ENCODE measurements at places on chromosomes 7 and 10.

DNA sequence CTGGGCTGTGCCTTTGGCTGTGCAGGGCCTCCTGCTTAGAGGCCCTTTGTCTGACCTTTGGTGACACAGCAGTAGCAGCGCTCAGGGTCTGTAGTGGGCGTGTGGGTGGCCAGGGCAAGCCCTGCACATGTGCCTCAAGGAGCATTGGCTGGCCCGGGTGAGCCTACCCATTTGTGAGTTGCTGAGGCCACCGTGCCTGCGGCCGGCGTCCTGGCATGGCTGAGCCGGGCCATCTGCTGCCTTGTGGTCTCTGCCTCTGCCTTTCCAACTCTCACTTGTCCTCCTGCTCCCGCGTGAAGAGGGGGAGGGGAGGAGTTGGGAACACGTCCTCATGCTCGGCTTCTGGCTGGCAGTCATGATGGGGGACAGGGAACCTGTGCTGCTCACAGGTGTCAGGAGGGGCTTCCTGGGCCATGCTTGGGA is 9.2 kb upstream of the ORAI2 start:
- DNase-seq: no peak

DNA sequence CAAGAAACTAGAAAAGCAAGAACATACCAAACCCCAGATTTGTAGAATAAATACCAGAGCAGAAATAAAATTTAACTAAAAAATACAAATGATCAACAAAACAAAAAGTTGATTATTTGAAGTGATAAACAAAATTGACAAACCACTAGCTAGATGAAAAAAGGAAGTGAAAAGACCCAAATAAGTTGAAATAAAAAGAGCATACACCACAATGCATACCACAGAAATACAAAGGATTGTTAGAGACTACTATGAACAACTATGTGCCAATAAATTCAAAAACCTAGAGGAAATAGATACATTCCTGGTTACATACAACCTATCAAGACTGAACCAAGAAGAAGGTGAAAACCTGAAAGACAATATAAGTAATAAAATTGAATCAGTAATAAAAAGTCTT is 333.4 kb downstream of the SH2D4B start:
- no peak for DNase-seq

- DNase-seq: no peak
Observed at GRCh38 chr7:75729851-75730274, 8.9 kb downstream of the HIP1 start.

DNA sequence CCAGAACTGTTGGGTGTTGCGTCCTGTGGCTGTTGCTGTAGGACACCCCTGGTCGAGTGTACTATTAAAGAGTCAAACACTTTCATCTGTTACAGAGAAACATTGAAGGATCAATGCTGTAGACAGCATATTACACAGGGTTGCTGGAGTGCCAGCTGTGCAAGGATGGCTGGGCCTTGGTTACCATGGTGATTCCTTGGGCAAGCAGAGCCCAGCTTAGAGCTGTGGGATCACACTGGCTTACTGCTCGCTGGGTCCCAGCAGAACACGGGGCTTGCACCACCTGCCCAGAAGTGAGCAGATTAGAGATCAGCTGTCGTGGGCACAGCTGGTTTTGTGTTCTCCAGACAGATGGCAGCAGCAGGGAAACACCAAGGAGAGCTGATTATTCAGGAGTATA is 76.0 kb downstream of the GPR141 start:
- DNase-seq: no peak

- DNase-seq: no peak
Observed at GRCh38 chr7:42694894-42695507, 216.9 kb downstream of the C7orf25 start.

- no peak for DNase-seq
Observed at GRCh38 chr7:122364761-122365280, 60.3 kb upstream of the FEZF1 start.
